ENCODE measurements at places on chromosomes 2 and 18.
A peak's percentile ranks its signal among the peaks of the same experiment; 100 is the strongest.

GRCh38 chr18:2656237-2656980 is 883 bp downstream of the SMCHD1 start:
- peak; percentile 44 for DNase-seq

GRCh38 chr18:50465211-50466153 is 90.6 kb downstream of the SKA1 start:
- DNase-seq: no peak

DNA sequence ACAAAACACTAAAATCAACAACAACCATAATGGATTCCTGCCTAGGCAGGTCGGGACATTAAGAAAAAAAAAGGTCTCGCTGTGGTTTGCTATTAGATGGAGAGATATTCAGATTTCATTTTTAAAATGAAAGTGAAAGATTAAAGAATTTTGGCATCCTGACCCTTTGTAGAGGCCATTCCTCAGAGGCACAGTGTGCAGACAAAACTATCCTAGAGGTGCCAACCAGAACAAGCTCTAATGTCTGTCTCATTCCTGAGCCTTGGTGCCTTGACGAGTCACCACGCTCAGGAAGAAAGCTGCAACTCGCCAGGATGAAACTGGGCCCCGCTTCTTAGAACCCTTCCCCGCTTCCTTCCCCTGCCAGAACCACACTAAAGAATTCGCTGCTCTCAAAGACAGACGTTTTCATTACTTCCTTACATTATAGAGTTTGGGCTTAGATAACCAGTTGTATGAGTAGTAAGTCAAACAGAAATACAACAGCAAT is 156.0 kb downstream of the TGIF1 start:
- peak; percentile 29 for DNase-seq

DNA sequence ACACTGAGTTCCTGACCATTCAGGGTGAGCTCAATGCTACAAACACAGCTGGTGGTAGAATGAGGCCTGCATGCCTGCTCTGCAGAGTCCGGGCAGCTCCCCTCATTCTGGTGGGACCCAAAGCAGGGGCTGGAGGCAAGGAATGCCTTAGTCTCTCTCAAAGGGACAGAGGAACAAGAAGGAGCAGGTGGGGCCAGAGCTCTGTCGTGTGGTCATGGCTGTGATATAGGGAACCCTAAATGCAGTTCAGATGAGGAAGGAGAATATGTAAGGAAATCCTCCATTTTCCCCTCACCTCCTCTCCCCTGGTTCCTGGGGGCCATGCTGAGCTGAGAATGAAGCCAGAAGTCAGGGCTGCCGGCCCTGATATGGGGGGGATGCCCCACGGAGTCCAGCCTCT is 334.3 kb downstream of the CYP26B1 start:
- DNase-seq: no peak

- no peak for DNase-seq
Measured at GRCh38 chr18:78754311-78755043, 225.1 kb upstream of the SALL3 start.

- DNase-seq: no peak
Measured at GRCh38 chr2:3664925-3665324, 6.9 kb downstream of the ALLC start.

- peak; percentile 37 for DNase-seq
Measured at GRCh38 chr2:39838589-39838988, 59.5 kb upstream of the THUMPD2 start.

- no peak for DNase-seq
Measured at GRCh38 chr18:2871111-2871720, 24.4 kb downstream of the EMILIN2 start.

- DNase-seq: no peak
Measured at GRCh38 chr18:11587432-11587831, 22.0 kb upstream of the SLC35G4 start.

DNA sequence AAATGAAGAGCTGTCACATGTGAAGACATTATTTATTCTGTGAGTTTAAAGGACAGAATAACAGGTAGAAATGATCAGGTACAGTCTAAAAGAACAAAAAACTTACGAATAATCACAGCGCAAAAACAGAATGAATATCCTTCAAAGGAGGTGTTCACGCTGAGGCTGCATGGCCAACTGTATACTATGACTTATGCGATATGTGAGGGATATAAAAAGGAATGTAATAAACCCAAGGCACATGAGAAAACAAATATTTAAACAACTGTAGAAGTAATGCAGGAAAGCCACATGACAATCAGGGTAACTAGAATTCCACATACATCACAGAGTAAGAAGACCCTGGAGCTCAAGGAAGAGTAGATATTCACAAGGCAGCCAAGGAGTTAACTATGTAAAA is 81.3 kb downstream of the RTTN start:
- no peak for DNase-seq

DNA sequence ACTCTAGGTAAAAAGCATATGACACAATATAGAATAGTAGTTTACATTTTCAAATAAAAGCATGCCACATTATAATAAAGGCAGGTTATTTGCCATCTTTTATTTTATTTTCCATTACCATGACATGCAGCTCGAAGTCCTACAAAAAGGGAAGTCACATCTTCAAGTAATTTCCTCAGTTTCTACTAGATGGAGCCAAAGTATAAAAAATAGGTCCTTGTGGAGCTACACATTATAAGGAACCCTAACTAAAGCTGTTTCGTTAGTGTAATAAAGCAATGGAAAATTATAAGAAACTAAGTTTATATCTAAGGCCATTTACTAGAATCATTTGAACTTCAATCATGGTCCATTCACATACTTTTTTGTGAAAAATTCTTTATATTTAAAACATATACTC is 674.5 kb downstream of the KCNJ3 start:
- no peak for DNase-seq

GRCh38 chr2:105249181-105249580 is 7.6 kb downstream of the GPR45 start:
- no peak for DNase-seq

DNA sequence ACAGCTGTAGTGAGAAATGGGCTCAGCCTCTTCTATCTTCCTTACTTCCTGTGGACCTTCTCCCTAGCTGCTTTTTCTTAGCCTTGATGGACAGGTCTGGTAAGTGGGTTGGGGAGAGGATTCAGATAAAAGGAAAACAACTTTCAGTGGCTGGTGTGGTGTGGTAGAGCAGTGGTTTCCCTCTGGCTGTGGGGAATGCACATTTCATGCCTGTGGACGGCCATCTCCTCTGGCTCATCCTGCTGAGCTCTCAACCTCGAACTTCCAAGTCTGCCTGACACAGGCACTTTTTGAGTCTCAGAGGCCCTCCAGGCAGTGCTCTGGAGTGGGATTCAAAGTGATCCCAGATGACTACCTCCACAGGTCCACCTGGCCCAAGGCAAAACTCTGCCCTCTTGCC is 38.6 kb upstream of the ACADL start:
- no peak for DNase-seq

GRCh38 chr2:134351016-134351415 is 97.1 kb downstream of the MGAT5 start:
- DNase-seq: no peak

DNA sequence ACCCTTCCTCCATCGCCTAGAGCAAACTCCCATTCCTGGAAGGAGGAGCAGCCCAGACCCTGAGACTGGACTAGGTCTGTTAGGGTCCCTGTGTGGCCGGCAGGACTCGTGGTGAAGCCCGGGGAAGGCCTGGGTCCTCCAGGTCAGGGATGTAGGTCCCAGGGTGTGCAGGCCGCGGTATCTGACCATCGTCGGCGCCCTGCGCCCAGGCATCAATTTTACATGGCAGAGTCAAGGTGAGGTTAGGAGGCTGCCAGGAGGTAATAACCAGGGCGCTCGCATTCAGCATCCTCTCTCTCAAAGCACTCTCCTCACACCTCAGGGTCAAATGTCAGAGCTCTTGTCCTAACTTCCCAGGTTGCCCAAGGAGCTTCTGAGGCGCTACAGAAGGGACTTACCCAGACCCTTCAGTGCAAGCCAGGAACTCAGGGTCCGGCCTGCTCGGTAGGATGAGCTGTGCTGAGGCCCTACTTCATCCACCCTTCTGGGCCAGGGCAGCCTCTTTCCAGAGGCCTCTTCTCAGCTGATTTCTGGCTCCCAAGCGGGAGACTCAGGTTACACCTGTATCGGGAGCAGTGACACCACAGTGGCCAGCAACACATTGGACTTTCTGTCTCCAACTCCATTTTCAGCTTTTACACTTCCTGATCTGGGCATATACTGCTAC is 628 bp downstream of the SH2D6 start:
- DNase-seq: peak; percentile 41

- DNase-seq: peak; percentile 29
Measured at GRCh38 chr2:224031358-224031970, 7.6 kb downstream of the SERPINE2 start.

- no peak for DNase-seq
Measured at GRCh38 chr2:118914721-118915453, 27.1 kb upstream of the MARCO start.

GRCh38 chr2:66340521-66340920 is 94.4 kb upstream of the MEIS1 start:
- DNase-seq: no peak

DNA sequence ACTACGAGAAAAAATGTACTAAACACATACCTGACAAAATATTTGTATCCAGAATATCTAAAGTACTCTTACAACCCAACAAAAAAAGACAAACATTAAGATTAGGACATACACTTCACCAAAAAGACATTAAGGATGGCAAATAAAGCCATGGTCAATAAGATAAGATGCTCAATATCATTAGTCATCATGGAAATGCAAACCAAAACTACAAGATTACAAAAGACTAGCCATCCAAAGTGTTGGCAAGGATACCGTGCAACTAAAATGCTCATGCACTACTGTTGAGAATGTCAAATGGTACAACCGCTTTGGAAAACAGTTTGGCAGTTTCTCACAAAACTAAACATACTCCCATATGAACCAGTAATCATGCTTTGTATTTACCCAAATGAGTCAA is 29.7 kb downstream of the MAP3K2 start:
- DNase-seq: no peak

DNA sequence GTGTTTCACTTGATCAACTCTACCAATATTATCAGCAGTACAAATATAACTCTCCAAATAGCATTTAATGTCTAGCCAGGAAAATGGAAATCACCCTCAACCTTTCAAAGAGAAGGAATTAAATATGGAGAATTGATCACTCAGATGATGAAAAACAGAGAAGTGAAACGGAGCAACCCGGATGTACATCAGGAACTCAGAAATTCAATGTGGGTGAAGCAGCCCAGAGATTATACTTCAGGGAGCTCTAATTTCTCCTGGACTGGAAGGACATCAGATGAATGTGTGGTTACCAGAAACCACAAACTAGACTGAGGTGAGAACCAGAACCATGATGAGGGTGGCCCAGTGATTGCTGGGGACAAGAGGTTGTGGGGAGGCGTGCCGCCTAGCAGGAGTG is 35.5 kb upstream of the COBLL1 start:
- no peak for DNase-seq

DNA sequence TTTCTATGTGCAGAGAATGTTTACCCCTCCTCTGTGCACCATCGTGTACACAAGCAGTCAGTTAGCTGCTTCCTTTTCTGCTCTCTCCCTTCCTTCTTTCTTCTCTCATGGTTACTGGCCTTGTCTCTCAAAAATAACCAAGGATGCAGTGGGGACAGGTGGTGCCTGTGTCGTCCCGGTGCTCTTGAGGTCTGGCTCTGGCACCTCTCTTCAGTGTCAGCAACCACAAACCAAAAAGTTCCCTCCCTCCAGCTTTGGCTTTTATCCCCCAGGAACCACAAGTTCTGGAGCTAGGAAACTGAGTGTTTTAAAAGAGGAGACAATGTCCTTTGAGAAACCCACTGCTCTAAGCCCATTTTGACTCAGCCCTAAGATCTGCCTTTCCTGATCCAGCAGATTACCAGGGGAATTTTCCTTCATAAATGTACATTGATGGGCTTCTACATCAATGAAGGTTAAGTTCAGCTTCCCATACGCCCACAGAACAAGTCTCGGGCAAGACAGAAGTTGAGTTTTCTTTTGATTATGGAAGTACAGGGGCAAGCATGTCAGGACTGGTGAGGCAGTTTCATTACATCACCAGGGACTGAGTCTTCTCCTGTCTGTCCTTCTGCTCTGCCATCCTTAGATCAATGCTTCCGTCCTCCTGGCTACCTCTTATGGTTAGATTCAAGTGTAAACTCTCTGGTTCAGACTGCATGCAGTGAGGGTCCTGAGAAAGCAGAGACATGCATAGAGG is 232.2 kb downstream of the SETBP1 start:
- no peak for DNase-seq

- no peak for DNase-seq
Measured at GRCh38 chr2:27091746-27092695, 5.4 kb downstream of the KHK start.

DNA sequence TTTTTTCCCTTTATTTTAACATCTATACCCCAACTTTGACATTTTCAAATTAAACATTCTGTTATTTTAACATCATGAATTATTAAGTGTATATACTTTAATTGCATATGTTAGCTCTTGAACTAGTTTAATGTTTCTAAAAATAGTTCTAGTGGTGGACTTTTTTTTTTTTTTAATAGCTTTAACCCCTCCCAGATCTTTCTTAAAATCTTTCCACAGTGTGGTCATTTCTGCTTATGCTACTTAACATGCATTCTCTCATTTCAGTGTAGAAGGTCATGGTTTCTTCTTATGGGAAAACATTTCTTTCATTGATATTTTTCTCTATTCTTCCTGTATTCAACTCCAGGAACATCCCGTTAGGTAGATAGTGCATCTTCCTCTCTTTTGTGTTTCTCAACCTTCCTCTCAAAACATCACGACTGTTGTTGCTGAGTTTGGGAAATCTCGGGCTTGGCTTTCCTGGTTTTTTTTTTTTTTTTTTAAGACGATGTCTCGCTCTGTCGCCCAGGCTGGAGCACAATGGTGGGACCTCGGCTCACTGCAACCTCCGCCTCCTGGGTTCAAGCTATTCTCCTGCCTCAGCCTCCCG is 849 bp upstream of the TMEM18 start:
- no peak for DNase-seq

- DNase-seq: no peak
Measured at GRCh38 chr18:45745817-45746461, 22.0 kb downstream of the SLC14A1 start.

DNA sequence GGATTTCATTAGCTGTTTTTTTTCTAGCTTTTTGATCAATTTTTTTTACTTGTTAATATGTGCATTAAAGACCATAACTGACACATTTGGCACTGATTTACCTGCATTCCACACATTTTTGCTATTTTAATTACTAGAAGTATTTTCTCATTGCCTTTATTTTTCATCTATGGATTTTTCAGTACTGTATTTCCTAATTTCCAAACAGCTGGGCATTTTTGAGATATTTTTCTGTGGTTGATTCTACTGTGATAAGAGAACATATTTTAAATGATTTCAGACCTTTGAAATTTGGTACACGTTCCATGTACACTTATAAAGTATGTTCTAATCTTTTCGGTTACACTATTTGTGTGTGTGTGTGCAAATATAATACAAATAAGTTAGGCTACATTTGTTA is 135.3 kb downstream of the PARD3B start:
- DNase-seq: no peak
